ENCODE measurements at places on chromosomes 12 and 14. TPM values are rescaled to one million over a fixed set of nuclear protein-coding genes. Genes with fewer than 3 reads are reported as not detected.

The MFAP5 gene
- total RNA-seq = not detected

The NRIP2 gene
- total RNA-seq = not detected

The EIF5 gene
- total RNA-seq = 196 TPM

- no peak for ATAC-seq
Observed at GRCh38 chr14:104293851-104294627, 155.7 kb downstream of the KIF26A start.

The TMEM52B gene
- total RNA-seq = not detected

DNA sequence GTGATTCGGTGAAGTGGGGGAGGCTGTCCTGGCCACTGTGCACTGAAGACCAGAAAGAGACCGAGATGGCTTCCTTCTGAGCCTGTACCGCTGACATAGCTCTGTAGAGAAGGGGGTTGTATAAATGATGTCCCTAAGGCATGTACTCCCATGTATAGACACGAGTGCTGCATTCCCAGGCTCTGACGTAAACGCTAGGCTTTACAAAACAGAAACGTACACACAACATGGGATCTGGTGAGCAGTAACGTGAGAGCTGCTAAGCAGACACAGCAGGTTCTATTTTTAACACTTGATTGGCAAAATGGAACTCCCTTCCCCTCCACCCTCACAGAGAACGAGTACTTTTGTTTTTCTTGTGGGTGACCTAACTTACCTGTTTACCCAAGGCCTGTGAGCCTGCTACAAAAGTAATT lies 35.9 kb downstream of the ACADS start:
- no peak for ATAC-seq

- ATAC-seq = no peak
Observed at GRCh38 chr12:64746663-64747062, 12.5 kb downstream of the GNS start.

DNA sequence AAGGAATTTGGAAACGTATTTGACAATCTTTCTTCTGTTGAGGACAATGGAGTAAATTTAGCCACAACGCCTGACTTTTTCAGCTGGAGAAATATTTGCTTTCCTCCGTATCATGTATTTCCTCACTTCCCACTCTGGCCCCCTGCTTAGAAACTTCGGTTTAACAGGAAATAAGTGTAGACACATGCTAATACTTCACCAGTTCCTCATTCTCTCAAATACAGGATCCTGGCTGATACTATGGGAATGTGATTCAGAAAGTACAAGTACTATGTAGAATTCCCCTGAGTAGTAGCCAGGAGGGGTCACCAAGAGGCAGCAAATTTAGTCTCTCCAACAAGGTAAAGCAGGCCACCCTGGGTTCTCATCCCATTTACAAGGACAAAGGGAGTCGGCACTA lies 58.0 kb downstream of the FAR2 start:
- no peak for ATAC-seq

The RHOJ gene
- not detected for total RNA-seq

The CELA1 gene
- not detected for total RNA-seq

The MYBPC1 gene
- not detected for total RNA-seq

DNA sequence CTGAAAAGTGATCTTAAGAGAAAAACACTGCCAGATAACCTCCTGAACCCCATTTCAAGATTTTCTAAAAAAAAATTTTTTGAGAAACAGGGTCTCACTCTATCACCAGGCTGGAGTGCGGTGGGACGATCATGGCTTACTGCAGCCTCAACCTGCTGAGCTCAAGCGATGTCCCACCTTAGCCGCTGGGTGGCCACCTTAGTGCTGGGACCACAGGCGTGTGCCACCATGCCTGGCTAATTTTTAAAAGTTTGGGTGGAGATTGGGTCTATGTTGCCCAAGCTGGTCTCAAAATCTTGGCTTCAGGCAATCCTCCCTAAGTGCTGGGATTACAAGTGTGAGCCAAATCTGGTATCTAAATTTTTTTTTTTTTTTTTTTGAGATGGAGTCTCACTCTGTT lies 3.4 kb downstream of the PNMA1 start:
- ATAC-seq = no peak

- ATAC-seq = no peak
Observed at GRCh38 chr14:68143341-68143841, 323.8 kb downstream of the RAD51B start.

- no peak for ATAC-seq
Observed at GRCh38 chr12:44441155-44441554, 435.0 kb downstream of the NELL2 start.

DNA sequence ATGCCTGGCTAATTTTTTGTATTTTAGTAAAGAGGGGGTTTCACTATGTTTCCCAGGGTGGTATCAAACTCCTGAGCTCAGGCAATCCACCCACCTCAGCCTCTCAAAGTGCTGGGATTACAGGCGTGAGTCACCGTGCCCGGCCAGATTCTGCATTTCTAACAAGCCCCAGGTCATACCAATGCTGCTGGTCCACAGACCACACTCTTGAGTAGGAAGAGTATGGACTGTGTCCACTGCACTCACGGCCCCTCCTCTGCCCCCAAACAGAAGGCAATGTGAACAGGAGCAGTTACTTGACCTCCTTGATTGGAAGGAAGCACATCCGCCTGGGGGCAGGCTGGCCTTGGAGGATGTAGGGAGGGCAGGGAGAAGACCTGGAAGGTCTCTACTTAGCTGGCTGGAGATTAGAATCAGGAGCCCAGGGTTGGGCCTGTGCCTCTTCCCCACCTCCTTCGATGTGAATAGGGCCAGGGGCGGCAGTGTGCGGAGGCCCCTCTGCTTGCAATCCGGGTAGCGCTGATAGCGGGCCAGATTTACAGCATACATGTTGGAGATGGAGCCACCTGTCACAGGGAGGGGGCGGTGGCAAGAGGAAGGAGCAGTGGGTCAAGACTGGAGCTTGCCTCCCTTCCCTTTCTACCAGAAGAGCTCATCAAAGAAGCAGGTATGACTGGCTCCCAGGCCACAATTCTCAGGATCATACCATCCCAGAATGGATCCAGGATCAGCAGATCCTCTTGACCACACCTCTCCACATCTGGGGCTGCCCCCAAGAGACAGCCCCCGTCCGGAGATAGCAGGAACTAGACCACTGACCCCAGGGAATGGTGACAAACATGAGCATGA lies 9.4 kb upstream of the ZNF740 start:
- no peak for ATAC-seq

GRCh38 chr12:2083008-2083407 lies 30.2 kb downstream of the CACNA1C start:
- ATAC-seq = no peak

DNA sequence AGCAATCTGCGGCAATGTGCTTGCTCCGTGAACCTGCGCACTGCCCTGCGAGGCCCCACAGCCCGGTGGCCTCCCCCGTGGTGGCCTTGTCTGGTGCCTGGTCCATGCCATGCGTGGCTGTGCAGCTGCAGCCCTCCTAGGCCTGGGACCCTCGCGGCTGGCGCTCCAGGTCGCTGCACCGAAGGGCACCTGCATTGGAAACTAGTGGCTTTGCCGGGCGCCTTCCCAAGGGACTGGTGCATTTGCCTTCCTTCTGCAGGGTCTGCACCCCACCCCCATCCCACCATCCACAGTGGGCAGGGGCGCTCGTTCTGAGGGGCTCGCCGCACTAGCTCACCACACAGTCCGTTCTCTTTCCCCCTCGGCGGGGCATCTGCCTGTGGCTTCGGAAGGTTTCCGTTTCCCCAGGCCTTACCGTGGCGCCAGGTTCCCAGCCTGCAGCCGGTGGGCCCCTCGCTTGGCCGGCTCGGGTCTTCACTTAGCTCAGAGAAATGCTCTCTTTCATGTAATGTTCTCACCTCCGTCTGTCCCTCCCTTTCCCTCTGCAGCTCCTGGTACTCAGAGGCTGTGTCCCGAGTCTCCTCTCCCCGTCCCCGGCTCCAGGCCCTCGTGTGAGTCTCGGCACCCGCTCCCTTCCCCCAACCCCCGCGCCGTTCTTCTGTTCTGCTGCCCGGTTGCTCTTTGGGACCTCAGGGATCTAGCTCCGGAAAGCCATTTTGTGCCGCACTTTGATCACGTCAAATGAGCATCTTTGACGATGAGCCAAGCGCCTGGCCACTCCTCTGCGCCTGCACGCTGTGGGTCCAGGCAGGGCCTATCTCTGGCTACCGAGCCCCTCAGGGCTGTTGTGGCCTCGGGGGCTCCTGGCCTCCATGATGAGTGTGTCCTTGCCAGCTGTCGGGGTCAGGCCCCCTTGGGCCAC lies 31.9 kb downstream of the JAG2 start:
- no peak for ATAC-seq

The GLT8D2 gene
- total RNA-seq = not detected

The CDH24 gene
- 0.48 TPM for total RNA-seq

The RAB15 gene
- 7.2 TPM for total RNA-seq

The KRT78 gene
- not detected for total RNA-seq

The FGD4 gene
- 0.32 TPM for total RNA-seq

The AKAP5 gene
- 1.0 TPM for total RNA-seq

- ATAC-seq = no peak
Observed at GRCh38 chr12:57837864-57838562, 8.5 kb downstream of the CTDSP2 start.

The VRTN gene
- total RNA-seq = not detected

DNA sequence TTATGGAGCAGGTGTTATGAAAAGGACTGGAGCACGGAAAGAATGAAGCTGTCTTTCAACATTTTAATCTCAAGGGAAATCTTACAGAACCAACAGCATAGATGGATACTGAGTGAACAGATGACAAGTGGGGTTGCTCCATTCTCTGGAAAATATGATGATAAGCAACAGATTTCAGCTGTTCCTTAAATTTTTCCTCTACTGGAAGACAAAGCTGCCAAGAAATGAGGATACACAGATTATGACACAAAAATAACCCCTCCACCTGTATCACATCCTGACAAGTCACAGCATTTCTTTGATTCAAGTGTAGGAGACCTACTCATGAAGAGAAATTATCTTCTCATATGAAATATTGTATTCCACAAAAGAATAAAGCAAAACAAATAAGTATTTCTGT lies 13.0 kb upstream of the TMTC2 start:
- ATAC-seq = no peak

DNA sequence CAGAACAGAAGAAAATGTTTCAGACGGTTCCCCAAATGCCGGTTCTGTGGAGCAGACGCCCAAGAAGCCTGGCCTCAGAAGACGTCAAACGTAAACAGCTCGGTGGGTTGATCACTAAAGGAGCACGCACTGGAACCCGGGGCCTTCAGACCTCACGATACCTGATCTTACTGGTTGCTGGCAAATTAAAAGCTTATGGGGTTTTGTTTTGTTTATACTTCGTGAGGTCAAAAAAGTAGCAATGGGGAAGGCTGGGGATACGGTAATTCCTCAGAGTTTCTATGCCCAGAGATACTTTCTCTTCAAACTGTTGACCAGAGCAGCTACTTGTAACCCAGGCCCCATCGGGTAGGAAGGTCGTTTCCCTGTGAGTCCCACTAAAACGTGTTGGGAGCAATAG lies 1.7 kb downstream of the CDKN1B start:
- no peak for ATAC-seq

The ADAM20 gene
- total RNA-seq = 2.9 TPM
